ENCODE measurements at places on chromosomes 6 and 20.
A peak's percentile ranks its signal among the peaks of the same experiment; 100 is the strongest.

GRCh38 chr6:52539607-52540006 is 37.3 kb downstream of the TRAM2 start:
- DNase-seq: no peak

DNA sequence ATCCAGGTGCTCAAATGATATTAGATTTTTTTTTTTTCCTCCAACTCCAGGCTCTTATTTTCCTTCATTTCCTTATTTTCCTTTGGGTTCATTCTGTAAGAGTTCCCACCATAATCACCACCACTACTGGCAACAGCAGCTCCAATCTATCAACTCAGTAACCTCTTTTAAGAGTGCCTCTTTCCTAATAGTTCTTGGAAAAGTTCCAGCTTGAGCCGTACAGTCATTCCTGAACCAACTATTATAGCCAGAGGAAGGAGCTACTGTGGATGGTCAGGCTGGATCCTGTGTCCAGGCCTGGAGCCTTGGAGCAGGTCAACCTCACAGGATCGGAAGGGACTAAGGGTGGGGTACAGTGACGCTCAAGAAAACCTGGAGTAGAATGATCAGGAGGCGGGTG is 4.2 kb upstream of the ANGPT4 start:
- DNase-seq: no peak

- DNase-seq: no peak
These were observed 24.7 kb upstream of the ASXL1 start for GRCh38 chr20:32333181-32333987.

DNA sequence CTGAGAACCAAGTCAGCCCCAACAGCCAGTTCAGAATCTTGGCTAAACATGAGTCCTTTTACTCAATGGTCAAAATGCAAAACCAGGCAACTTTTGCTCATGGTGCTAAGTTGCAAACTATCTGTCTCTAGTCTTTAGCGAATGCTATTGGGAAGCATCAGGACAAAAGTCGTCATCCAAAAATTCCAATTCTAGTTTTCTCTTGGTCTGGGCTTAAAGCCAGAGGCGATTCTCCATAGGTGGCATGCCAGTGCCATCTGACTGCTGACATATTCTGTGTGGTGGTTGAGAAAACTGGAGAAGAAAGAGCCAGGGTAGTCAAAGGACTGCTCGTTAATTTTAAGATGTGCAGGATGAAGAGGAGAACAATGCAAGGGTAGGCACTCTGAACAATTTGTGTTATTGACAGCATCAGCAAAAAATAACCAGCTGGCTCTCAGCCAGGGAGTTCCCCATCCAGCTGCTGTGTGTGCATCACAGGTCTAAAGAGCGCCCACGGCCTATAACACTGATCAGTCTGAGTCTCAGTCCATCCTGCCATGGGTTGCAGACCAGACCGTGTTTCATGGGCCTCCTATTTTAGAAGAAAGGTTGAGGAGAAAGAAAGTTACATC is 313.6 kb downstream of the ALDH8A1 start:
- peak; percentile 26 for DNase-seq

DNA sequence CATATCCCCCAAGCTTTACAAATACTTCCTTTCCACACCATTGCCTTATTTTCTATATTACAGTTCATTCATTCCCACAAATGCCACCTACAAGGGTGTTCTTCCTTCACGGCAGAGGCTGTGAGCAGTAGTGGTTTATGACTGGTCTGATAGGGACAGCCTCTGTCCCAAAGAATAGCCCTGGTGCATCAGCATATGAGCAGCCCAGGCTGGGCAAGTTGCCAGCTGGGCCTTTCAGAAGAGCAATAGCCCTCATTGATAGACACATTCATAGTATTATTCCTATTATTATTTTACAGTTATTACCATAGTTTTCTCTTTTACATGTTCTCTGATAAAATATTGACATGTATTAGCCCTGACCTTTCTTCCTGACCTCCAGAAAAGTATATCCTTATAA is 149.9 kb downstream of the MMS22L start:
- no peak for DNase-seq

GRCh38 chr6:105163183-105163582 is 16.6 kb downstream of the POPDC3 start:
- DNase-seq: no peak

DNA sequence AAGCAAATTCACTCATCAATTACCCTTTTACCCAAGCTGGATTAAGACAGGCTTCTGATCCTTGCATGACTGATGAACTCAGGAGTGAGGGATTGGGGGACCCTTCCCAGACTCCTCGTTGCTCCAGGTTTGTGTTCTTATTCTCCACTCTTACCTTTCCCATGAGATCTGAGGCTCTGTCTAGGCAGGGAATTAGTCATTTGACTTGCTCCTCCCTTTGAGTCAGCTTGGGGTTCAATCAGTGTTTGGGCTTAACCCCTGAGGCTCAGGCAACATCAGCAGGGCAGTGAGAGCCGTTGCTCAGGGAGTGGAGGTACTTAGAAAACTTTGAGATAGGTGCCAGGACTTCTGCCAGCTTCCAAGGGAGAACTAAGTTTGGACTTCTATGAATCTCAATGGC is 20.7 kb upstream of the TOX2 start:
- no peak for DNase-seq

DNA sequence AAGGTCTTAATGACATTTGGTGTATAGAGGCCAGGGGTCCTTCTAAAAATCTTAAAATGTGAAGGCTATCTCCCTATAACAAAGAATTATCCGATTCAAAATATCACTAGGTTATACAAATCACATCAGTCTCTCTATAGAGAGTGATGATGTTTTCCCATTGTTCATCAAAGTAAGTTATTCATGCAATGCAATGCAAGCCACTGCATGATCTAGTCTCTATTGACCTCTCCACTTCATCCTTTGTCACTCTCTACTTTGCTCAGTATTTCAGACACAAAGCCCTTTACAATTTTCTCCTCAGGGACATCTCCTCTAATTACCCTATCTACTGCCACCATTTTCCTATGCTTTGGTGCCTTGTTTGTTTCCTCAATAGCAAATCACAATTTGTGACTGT is 628.0 kb downstream of the HTR1B start:
- DNase-seq: no peak

GRCh38 chr6:126066053-126067048 is 80.0 kb downstream of the TRMT11 start:
- DNase-seq: no peak

- DNase-seq: no peak
These were observed 94.5 kb downstream of the SCP2D1 start for GRCh38 chr20:18908109-18908508.

DNA sequence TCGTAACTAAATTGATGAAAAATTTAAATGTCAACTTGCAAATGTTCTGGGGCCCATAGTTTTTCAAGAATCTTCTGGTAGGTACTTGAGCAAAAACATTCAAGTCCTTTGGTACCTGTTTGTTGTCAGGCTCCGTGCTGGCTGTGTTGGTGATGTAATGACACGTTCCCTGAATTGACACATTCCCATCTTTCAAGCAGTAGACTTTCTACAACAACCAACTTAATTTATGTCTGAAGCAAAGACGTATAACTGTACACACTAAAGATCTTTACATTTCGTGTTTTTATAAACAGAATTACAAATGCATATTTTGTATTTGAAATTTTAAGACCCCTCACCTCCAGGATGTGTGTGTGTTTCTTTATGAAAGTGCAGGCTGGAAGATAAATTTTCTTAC is 49.5 kb downstream of the NCOA3 start:
- DNase-seq: no peak

DNA sequence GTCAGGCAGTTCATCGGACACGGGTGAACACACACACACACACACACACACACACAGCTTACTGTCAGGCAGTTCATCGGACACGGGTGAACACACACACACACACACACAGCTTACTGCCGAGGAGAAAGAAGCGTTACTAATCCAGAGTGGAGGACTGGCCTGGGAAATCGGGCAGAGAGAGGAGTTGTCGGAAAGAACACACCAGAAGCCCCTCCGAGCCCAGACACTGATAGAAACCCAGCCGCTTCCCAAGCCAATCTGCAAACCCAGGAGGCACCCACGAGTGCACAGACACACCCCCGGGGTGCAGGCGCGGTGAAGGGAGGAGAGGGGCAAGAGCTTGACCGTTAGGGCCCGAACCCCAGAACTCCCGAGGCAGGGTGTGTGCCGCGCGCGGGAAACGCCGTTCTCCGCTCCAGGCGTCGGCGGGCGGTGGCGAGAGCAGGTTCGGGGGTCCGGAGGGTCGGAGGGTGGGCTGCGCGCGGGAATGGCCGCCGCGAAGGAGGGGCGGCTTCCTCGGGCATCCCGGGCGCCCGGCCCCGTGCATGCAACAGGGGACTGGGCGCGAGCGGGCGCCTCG is 636 bp downstream of the ELOVL2 start:
- DNase-seq: no peak

- DNase-seq: no peak
These were observed 57.5 kb downstream of the FOXC1 start for GRCh38 chr6:1667012-1667804.

- no peak for DNase-seq
These were observed at the start of gene LAMA2 for GRCh38 chr6:128882991-128883611. Gene LAMA2 (plus strand): TSS chr6:128883138. CDS start chr6:128883246, 108 bp downstream.

DNA sequence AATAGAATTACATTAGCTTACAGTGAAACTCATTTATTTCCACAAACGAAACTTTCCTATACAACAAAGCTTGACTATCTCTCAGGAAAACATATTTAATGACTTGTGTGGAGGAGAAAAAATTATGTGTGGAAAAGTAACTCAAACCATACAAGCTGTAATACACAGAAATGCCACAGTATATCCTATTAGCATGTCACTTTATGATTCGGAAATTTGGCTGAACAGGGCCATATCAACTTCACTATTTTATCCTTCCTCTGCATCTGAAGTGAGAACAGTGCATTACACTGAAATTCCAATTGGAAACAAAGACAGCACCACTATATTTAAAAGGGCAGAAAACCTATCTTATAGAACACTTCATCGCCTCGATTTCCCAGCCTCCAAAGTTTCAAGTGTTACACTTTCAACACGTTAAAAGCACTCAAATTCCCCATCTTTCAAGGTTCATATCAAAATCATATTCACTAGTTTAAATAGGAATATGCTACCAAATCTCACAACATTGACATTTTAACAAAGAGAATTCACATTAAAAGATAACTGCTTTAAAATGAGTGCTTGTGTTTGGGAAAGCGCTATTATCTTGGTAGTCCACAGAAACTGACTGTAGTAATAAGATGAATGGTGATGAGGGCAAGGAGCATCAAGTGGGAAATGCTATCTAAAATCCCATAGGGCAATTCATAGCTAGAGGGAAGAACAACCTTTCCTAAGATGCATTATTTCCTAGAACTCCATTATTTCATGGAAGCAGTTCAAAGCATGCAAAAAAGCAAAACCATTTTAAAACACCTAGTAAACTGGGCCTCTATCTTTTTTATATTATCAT is 1.8 kb downstream of the REV3L start:
- DNase-seq: no peak

DNA sequence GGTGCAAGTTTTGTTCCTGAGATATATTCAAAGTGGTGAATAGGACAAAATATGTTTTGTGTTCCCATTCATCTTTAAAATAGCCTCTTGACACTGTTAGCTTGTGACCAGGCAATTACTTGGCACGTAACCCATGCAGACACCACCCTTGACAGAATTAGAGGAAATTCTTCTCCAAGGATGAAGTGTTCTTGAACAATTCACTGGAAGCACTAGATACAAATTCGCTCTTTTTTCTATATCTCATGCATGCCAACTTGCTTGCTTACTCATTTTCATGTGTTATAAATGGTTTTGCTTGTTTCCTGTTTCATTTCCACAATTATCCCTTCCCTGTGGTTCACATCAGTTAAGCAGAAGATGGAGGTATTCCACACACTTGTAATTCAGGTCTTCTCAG is 105.2 kb upstream of the MAN1A1 start:
- no peak for DNase-seq

GRCh38 chr6:119637768-119638167 is 288.2 kb upstream of the MAN1A1 start:
- DNase-seq: no peak

DNA sequence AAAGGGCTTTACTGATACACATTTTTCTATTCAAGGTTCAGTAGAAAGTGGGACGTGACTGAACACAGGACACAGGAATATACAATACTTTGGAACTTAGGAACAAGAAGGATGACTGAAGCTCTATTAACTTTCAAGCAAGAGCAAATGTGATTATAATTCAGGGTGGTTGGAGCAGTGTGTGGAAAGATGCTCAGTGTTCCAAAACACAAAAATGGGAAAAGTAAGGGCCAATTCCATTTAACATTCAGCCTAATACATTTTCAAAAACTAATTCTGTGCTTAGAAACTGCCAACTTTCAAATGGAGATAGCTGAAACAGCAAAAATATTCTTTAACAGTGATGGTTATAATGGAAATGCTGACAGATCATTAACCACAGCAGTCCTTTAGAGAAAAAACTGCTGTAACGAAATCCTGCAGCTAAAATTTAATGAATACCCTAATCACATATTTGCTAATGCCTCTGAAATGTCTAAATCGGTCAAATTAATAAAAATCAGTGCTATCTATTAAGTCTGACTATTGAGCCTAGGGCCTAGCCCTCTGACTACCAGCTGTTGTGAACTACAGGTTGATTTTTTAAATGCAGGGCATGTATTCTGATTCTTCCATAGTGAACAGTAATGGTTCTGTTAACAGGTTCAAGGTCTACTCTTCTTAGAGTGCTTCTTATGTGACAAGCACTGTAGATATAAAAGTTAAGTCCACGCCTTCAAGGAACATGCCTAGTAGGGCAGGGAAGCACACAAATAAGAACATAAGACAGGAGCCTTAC is 45.9 kb downstream of the RARS2 start:
- DNase-seq: no peak

DNA sequence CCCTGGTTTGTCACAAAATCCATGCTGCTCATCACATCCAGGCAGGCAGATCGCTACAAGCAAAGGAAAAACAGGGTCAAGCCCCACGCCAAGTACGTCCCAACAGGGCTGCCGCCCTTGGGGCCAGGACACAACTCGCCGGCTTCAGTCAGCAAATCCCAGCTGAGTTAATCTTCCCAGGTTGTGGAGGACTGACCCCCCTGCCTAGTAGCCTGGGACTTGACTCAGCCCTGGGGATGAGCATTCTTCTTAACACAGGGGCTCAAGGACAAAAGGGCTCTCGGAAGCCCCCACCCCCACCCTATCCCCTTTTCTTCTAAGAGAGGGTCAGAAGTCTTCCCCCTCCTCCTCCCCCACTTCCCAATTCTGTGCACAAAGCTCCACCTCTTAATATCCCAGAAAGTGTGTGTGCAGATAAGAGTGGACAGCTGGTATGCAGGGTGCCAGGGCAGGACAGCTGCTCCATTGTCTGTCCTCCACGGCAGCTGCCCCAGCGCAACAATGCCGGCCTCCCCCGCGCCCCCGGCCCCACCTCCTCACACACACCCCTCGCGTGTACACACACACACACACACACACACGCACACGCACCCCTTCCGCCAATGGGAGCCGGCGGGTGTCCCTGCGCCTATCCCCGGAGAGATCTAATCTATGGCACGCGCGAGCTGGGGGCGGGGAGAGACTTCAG is 4.5 kb downstream of the DLL1 start:
- no peak for DNase-seq

GRCh38 chr6:163083141-163083540 is 331.4 kb upstream of the QKI start:
- DNase-seq: no peak

DNA sequence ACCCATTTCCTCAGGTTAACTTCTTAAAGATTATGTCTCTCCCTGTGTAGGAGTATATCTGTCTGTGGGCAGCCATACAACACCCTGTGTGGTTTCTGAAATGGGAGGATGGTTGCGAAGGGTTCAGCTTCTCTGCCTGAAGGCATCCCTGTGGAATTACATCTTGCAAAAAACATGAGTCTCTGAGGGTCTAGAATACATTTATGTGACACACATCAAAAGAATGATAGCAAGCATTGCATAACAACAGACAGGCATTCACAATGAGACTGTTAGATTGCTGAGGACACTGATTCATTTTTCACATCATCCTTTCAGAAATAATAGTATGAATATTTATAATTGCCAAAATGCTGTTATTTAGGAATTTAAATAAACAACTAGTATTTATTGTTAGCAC is 670.9 kb downstream of the HTR1B start:
- DNase-seq: no peak

Data from stimulated activated CD4-positive, alpha-beta T cell treated with anti-CD3 and anti-CD28 coated beads, Interleukin-2, amount 100 ng/mL, for 48 hours (primary cell).